ENCODE measurements at places on chromosomes 1 and 21. TPM values are rescaled to one million over a fixed set of nuclear protein-coding genes. Genes with fewer than 3 reads are reported as not detected.

HJV gene
- total RNA-seq: not detected

RGS8 gene
- total RNA-seq: not detected

DNA sequence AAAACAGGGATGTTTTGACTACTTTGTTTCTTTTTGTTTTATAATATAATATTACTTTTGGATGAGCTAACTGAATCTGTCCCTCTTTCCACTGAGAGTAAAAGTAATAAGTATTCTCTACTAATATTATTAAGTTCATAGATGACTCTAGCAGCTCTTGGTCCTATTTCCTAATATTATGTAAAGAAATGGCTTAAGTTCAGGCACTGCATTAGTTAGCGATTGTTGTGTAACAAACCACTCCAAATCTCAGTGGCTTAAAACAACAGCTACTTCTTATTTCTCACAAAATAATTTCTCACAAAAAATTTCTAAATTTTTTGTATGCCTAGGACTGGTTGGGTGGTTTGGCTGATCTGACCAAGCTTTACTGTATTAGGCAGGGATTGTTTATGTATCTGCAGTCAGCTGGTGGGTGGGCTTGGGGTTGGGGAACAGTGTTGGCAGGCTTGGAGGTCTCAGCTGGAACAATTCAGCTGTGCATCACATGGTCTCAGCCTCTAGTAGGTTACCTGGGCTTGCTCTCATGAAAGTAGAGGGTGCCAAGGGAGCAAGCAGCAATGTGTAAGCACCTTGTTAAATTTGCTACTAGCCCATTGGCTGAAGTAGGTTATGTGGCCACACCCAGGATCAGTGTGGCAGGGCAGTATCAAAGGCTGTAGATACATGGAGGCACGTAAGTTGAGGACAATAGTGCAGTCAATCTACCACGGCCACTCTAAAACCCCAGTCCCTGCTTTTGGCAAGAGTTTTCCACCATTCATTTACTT lies 8.8 kb upstream of the CCT8 start:
- H3K4me3 ChIP-seq: no peak overlapping the region
- peaks cover 35% of the 10 kb centered on the region for H3K4me1 ChIP-seq
- no peak for DNase-seq
- peaks cover 8% of the 10 kb centered on the region for H3K36me3 ChIP-seq

GRCh38 chr1:16969057-16969611 lies 11.3 kb downstream of the MFAP2 start:
- DNase-seq: no peak
- H3K4me3 ChIP-seq: no peak overlapping the region
- H3K36me3 ChIP-seq: peaks cover 1% of the 10 kb centered on the region
- no peaks in the 10 kb centered on the region for H3K27me3 ChIP-seq

DNA sequence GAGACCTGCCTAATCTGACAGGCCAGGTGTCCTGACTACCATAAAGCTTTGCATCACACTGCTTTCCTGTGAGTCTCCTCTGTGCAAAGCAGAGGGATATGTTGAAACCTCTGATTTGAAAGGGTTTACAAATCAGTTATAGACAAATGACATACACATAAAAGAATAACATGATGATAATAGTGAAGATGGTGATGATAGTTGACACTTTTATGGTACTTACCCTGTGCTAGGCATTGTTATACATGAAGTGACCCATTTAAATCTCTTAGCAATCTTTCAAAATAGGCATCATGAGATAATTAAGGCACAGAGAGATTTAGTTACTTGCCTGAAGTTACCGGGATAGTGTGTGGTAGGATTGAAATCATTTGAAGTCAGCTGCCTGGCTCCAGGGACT lies 34.1 kb upstream of the PKN2 start:
- H3K36me3 ChIP-seq: no peaks in the 10 kb centered on the region
- no peak for DNase-seq
- no peaks in the 10 kb centered on the region for H3K27me3 ChIP-seq
